Epithelial cell of prostate (primary cell): ENCODE measurements at places on chromosomes 3 and 15.

GRCh38 chr15:70742928-70743327 lies 20.4 kb downstream of the UACA start:
- no peak for DNase-seq

GRCh38 chr15:96867992-96868391 lies 537.5 kb downstream of the NR2F2 start:
- DNase-seq = no peak

DNA sequence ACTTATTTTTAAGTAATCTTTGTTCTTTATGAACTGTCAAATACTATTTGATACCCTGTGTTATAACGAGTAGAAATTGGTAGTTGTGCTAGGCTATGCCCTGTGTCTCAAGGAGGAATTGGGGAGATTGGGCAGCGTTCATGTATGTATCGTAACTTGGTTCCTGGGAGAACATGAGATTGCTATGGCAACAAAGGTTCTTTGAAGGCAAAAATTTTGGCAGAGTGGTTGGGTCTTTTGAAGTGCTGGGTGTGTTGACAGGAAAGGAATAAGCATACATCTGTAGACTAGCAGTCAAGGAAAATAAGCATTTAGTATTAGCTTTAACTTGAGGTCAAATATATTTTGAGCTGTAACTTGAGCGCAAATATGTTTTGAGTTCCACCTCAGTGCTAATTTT lies 45.3 kb downstream of the TCF12 start:
- DNase-seq = no peak

DNA sequence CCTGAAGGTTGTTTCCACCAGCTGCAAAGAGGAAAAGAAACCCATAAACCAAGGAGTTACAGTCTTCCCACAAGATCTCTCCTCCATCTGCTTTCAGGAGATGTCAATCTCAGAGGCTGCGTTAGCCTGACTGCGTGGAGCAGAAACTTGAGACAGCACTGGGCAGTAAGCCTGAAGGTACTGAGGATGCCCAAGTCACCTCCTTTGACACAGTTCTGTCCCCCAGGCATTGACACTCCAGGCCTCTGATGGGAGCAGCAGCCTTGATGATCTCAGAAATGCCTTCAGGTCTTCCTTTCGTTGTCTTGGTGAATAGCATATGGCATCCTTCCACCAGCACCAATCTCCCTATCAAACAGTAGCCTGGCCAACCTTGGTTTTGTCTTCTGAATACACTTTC lies 89.3 kb downstream of the OXNAD1 start:
- DNase-seq = no peak

- DNase-seq = no peak
Observed at GRCh38 chr3:157443905-157444796, 7.5 kb downstream of the PTX3 start.

- DNase-seq = no peak
Observed at GRCh38 chr3:8953313-8953712, 10.0 kb downstream of the RAD18 start.

DNA sequence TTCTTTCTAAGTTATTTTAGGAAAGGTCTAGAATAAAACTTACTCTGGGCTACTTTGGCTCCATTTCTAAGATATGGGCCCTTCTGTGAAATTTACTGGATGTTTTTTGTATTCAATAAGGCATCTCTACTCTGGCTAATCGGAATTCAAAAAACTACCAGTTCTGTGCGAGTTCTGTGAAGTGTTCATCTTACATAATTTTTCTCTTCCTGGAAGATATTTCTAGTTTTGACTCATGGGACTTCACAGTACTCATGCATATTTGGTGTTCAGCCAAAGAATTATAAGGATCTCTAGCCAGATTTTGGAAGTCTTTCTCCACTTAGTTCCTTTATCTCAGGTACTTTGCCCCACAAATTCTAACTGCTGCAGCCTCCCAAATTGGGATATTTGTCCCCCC lies 46.4 kb upstream of the MBNL1 start:
- no peak for DNase-seq

- no peak for DNase-seq
Observed at GRCh38 chr15:53564647-53565046, 194.8 kb downstream of the WDR72 start.

GRCh38 chr3:46947981-46948791 lies 28.4 kb downstream of the CCDC12 start:
- peak; percentile 89 for DNase-seq

DNA sequence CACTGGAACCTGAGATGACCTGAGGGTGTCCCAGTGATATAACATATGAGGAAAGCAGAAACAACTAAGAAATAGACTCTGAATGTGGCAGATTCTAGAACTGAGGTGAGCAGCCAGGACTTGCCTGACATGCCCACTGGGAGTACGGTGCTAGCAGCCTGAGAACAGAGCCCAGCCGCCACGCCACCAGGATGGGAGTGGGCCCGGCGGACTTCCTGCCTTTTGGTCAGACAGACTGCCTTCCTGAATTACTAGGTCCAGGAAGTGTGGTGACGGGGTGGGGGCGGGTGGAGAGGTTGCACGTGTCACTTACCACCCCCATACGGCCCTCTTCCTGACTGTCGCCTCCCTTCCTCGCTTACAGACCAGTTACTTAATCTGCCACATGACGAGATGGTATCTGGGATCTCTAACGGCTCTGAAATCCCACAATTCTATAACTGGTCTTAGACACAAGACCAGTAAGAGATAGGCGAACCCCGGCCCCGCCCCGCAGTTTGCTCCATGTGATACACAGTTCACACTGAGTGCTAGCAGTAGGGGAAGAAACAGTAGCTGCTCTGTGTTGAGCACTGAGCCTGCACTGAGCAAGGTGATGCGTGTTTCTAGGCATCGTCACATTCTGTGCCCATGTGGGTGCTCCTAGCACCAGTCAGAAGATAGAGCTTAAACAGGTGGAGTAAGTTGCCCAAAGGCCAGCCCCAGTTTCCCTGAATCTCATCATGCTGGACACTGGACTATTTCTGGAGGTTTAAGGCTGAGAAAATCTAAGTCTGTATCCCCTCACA lies 95.7 kb downstream of the CPN2 start:
- no peak for DNase-seq

- DNase-seq = no peak
Observed at GRCh38 chr15:49624056-49624455, 3.2 kb downstream of the DTWD1 start.

- no peak for DNase-seq
Observed at GRCh38 chr15:99763827-99764226, 30.6 kb upstream of the LYSMD4 start.

DNA sequence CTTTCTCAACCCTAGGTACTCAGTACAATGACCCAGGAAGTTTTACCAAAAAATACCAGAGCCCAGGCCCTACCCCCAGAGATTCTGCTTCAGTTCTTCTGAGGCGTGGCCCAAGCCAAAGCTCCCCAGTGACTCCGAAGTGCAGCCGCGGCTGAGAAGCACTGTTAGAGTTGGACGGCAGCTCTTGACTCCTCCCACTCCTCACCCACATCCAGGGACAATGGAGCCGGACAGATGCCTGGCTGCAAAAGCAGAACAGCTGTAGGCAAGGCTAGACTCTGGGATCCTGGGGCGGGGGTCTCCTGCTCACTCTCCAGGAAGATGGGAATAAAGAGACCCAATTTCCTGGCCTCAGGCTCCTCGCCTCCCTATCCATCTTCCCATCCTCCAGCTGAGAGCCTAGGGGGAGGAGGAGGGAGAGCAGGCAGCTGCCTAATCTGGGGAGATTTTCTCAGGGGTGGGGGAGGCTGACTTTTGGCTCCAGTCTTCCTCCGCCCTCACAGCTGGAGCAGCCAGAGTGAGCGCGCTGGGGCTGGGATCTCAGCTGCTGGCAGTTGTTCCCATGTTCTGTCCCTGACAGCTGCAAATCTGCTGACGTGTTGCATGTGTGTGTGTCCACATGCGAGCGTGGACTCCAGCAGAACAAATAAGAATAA lies 223.8 kb downstream of the OPA1 start:
- no peak for DNase-seq

- DNase-seq = no peak
Observed at GRCh38 chr15:66629817-66630576, 64.2 kb upstream of the LCTL start.

GRCh38 chr3:13947912-13948311 lies 68.0 kb upstream of the WNT7A start:
- DNase-seq = no peak

GRCh38 chr3:171871392-171872274 lies 28.5 kb downstream of the TMEM212 start:
- DNase-seq = no peak

GRCh38 chr15:92610101-92610520 lies 45.5 kb downstream of the FAM174B start:
- no peak for DNase-seq

DNA sequence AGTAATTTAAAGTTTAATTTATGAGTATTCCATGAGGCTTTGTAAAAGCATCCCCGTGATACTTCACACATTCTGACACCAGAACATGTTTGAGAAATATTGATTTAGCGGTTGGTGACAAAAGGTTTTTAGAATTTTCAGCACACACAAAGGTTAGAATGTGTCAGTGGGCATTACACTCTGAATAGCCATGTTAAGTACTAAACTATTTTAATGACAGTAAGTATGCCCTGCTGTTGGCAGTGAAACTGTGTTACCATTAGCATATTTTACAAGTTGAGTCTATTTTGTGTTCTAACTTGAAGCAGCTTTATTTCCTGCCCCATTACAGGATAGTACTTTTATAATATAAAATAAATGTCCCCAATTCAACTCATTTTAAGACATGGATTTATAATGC lies 66.5 kb downstream of the ADAMTSL3 start:
- DNase-seq = no peak

DNA sequence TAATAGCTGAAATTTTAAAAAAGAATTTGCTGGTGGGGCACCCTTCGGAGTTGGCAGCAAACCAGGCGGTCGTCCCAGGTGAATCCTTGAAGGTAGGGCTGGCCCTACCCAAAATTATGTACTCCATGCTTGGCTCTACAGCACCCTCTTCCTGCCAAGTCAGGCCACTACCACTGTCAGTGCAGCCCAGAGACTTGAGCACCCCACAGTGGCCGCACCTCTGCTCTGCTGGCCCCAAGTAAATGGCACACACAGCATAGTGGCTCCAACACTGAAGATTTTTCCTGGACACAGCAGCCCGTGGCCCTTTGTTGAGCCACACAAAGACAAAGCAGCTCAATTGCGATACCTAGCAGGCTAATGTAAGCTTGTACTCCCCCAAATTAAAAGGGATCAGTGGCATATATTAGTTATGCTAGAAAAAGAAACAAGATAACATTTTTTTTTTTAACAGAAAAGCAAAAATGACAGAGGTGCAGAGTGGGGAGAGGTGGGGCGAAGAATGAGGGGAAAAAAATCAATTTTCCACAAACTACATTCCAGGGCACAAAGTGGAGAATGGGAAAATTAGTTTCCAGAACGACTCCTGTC lies 250.5 kb downstream of the UACA start:
- no peak for DNase-seq

GRCh38 chr3:110519071-110519470 lies 552.5 kb upstream of the NECTIN3 start:
- DNase-seq = no peak

- peak; percentile 3 for DNase-seq
Observed at GRCh38 chr3:98329392-98330124, 24.1 kb upstream of the OR5K4 start.

GRCh38 chr3:52463416-52463815 lies 8.0 kb downstream of the NISCH start:
- DNase-seq = no peak

- DNase-seq = no peak
Observed at GRCh38 chr3:97992547-97993173, 20.4 kb upstream of the RIOX2 start.

GRCh38 chr3:169147238-169148008 lies 516.1 kb downstream of the MECOM start:
- no peak for DNase-seq

DNA sequence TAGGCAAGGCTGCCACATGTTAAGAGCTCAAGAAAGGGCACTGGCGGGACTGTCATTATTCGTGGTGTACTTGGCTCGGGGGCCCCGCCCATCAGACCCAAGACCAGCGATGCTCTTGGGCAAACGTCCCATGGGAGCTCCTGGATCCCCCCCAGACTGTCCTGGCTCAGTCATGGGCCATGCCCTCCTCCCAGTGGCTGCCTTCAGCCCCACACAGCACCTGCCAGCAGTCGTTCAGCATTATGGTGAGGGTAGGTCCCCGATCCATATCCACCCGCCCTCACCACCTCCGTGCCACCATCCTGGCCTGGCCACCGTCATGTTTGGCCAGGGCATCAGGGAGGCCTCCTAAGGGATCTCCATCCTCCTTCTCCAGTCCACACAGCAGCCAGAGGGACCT lies 51.4 kb upstream of the IQSEC1 start:
- no peak for DNase-seq

DNA sequence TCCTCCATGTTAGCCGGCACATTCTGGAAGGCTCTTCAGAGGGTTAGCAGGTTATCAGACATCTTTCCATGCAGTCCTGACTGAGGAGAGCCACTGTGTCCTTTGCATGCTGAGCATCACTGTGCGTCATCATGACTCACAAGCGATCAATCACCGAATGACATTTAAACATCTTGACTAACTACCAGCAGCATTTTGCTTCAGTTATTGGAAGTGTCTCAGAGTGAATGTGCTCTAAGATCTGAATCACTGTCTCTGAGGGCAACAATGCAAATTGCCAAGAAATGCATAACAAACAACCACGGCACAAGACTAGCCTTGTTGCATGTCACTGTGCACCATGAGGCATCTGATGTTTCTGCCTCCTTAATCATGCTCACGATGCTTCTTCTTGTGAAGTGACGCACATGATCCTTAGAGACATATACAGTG lies 18.3 kb upstream of the ATP8B4 start:
- peak; percentile 88 for DNase-seq

GRCh38 chr15:65535192-65535591 lies 4.9 kb downstream of the HACD3 start:
- no peak for DNase-seq

GRCh38 chr3:52798978-52799476 lies 4.4 kb downstream of the ITIH3 start:
- DNase-seq = peak; percentile 26

- no peak for DNase-seq
Observed at GRCh38 chr3:43273416-43273815, 12.9 kb upstream of the SNRK start.

DNA sequence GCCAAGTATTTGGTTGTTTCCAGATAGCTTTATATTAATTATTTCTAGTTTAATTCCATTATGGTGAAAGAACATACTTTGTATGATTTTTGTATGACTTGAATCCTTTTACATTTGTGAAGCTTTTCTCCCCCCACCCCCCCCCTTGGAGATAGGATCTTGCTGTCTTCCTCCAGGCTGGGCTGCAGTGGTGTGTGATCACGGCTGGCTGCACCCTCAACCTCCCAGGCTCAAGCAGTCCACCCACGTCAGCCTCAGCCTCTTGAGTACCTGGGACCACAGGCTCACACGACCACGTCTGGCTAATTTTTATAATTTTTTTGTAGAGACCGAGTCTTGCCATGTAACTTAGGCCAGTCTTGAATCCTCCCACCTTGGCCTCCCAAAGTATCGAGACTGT lies 29.5 kb downstream of the ARL8B start:
- no peak for DNase-seq

- no peak for DNase-seq
Observed at GRCh38 chr3:14685179-14685578, 10.2 kb downstream of the C3orf20 start.
